ENCODE measurements at places on chromosomes 7 and 10.

- no peak for DNase-seq
Observed at GRCh38 chr10:12733271-12733670, 268.2 kb downstream of the CCDC3 start.

DNA sequence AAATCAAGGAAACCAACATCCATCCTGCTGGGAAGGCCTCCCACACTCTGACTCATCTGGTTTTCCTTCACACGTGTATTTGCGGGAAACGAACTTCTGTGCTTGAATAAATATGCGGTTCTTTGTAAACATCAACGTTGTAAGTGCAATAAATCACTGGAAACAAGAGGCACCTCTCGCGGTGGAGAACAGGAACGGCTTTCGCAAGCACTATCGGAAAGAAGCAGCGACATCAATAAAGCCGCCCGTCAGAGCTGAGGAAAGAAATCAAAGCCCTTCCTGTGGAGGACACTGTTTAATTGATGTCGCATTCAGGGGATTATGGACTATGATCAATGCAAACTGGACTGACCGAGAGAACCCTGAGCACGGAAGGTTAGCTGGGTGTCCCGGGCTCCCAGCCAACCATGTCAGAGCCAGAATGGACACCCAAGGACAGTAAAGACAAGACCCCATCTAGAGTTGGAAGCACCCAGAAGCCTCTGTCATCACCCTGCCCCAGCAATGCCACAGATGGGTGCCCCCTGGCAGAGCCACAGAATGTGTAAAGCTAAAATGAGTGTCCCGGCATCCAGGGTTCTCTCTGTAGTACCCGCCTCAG is 37.6 kb downstream of the OAT start:
- DNase-seq: no peak

DNA sequence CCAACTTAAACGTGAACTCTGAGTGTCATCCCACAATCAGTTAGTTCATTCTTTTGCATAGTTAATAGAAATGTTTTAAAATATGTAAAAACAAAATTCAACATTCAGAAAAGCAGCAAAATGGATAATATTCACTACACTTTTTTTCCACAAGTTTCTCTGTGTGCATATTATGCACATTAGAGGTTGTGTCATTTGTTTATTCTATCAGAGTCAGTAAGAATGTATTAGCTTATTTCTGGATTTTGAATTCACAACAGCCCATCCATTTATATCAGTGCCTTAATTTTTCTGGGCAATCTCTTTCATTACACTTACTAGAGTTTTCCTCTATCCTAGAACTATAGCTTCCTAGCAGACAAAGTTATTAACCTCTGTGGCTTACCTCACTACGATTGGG is 432.7 kb upstream of the SEMA3A start:
- no peak for DNase-seq

DNA sequence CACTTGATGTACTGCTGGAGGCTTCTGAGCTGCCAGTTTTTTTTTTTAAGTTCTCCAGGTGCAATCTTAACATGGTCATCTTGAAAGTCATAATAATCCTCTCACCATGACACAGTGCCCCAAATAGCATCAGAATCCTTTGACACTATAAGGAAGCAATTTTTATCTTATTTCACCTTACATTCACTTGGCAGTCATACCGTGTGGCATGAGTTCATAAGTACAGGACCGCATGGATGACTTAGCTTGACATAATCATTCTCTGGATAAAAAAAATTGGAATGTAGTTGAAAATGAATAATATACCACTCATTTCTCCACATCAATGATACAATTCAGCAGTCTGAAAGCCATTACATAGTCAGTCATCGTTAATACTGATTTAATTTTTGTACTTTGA is 25.6 kb upstream of the TMEM196 start:
- no peak for DNase-seq

DNA sequence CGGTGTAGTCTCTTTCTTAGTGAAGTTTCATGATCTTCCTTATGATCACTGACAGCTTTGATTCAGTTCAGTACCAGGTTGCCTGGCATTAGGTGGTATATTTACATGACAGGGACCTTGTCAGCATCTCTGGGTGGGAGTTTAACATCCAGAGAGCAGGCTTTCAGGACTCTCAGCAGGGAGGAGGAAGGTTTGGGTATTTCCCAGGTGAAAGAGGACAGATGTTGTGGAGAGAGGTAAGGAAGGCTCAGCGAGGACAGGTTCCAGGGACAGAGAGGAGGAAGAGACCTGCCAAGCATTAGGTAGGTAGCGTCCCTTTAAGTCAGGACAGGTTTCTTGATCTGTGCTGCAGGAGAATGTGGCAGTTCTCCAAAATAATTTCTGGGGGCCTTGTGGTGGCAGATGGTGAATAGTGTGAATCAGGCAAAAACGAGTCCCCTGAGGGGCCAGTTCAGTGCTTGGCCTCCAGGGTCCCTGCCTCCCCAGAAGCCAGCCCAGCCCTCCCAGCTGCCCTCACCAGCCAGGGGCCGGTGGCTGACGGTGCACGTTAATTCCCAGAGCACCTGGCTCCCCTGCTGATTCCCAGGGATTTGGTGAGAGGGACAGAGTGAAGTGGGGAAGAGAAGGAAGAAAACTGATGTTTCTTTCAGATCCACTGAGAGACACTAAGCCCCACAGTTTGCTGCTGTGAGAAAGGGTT is 82.0 kb downstream of the VWC2 start:
- DNase-seq: no peak

DNA sequence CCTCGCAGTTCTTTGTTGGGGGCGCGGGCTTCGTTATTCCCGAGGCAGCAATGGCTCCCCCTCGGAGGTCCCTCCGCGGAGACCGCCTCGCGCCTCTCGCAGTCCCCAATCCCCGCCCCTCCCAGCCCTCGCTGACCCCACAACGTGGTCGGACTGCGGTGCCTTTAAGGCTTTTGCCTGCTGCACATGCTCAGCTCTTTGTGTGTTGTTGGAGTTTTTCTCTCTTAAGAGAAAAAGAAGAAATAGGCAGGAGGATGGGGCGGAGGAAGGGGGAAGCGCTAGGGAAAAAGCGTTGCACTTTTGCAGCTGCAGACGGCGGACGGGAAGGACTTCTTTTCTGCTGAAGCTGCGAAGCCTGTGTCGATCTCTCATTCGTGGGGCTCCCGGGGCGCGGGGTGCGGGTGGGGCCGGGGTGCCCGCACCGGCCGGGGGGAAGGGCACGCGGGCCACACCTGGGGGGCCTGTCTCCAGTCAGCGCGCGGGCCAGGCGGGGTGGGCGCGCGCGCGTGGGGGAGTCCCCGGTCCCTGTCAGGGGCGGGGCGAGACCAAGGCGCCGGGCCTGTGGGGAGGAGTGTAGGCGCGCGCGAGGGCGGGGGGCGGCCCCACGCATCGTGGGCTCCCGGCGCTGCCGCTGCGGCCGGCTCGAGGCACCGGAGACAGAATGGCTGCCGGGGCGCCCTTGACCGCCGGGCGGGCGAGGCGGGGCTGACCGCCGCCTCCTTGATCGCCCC is 445 bp upstream of the ATRNL1 start:
- DNase-seq: peak; percentile 39
